ENCODE measurements at places on chromosomes 2 and 18. TPM values are rescaled to one million over a fixed set of nuclear protein-coding genes. Genes with fewer than 3 reads are reported as not detected.

Gene ITGB1BP1
- 34.4 TPM for total RNA-seq

Gene AQP4
- total RNA-seq = 14.9 TPM

Gene ARHGAP28
- 3.0 TPM for total RNA-seq

Gene CACNB4
- 0.90 TPM for total RNA-seq

Gene SLC16A14
- 2.3 TPM for total RNA-seq

Gene ASPRV1
- 0.83 TPM for total RNA-seq

Gene TUBA4B
- total RNA-seq = not detected

Gene RPL31
- 437 TPM for total RNA-seq

- DNase-seq = peak; percentile 74
Measured at GRCh38 chr18:69400253-69400975, at the start of gene DOK6. DOK6 (plus strand) TSS chr18:69400888.

GRCh38 chr18:46426021-46426678 is 230.9 kb downstream of the LOXHD1 start:
- DNase-seq = no peak

GRCh38 chr2:71629273-71629672 is 175.9 kb downstream of the DYSF start:
- no peak for DNase-seq

- no peak for DNase-seq
Measured at GRCh38 chr2:139438478-139438877, 658.3 kb upstream of the NXPH2 start.

GRCh38 chr2:234374736-234375135 is 122.1 kb downstream of the ARL4C start:
- DNase-seq = no peak

GRCh38 chr18:47035156-47035671 is at the start of gene ELOA2:
ELOA2 (minus strand) TSS chr18:47035621; CDS start chr18:47035264, 357 bp downstream.
- no peak for DNase-seq

DNA sequence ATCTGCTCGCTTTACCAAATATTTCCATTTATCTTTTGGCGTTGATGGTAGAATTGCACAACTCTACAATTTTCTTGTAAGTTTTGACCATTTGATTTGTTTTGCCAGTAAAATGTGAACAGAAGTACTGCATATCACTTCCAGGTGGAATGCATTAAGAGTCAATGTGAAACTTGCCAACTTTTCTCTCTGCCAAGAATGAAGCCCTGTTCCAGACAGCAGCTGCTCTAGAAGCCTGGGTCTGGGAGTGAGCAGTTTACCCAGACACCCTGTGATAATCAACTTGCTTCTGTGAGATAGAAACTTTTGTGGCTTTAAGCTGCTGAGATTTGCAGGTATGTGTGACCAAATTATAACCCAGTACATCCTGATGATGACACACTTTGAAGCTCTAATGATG is 115.9 kb upstream of the SYT4 start:
- no peak for DNase-seq

DNA sequence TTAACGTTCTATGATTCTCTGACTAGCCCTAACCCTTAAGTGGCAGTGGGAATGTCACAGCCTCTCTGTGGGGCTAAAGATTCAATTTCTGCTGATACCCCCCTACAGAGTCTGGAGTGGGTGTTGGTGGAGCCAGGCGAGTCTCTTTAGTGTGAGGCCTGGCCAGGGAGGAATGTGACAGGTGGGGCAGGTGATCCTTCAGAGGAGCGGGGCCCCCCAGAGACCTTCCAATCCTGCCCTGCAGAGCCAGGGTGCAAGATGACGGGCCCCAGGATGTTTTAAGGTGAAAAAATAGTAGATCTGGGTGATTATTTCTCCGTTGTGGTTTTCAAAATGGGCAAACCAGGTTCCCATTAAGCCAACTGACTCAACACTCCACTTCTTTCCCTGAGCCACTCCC is 28.2 kb upstream of the DNMT3A start:
- no peak for DNase-seq

DNA sequence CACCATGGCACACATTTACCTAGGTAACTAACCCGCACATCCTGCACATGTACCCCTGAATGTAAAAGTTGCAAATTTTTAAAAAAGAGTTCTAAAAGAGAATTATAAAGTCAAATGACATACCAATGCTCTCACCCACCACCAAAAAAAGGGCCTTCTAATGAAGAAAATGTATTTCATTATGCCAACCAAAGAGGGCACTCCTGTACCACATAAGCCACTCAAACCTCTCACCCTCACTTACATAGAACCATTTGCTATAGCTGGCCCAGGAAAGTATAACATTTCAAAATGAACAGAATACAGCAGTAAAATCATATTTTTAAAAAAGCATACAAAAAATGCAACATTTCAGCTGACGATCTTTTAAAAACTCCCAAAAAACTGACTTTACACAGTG is 241.5 kb upstream of the PKDCC start:
- no peak for DNase-seq

DNA sequence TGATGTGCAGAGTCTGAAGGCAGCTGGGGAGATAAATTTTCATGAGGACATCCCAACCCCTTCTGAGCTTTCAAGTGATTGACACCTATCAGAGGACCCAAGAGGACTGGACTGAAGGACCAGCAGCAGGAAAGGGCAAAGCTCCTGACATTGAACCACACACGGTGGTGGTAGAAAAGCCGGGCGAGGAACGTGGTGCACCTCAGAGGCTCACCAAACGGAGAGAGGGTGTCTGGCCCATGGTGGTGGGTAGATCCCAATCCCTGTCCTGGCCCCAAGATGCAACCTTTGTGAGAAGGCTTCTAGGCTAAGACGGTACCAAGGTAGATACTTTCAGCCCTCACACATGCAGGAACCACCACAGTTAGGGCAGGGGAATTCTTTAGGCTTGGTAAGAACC is 52.1 kb downstream of the FRZB start:
- no peak for DNase-seq

GRCh38 chr2:11610624-11611242 is 59.3 kb downstream of the NTSR2 start:
- no peak for DNase-seq

Data from right atrium auricular region (tissue), 2 donors.